NCI-H2029 (cell line): ENCODE measurements at places on chromosomes 3 and 15.

GRCh38 chr15:94792196-94792595, 560.8 kb downstream of the MCTP2 start:
- DNase-seq: no peak

GRCh38 chr3:195555110-195555509, 12.0 kb upstream of the PPP1R2 start:
- no peak for DNase-seq

DNA sequence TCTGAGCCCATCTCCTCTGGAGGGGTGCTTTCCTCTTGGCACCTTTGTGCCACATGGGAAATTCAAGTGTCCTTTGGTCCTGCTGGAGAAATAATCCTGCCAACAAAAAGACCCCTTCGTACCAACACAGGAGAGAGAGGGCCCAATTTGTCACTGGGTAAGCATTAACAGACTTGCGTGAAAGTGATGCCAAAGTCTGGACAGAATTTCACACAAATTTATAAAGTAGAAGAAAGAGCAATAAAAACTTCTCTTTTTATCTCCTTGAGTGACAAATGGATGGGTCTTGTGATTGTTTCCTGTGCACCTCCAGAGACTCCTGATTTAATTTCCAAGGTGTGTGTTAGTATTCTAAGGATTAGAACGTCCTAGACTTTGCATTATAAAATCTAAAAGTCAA, 14.9 kb downstream of the DPH3 start:
- DNase-seq: no peak

DNA sequence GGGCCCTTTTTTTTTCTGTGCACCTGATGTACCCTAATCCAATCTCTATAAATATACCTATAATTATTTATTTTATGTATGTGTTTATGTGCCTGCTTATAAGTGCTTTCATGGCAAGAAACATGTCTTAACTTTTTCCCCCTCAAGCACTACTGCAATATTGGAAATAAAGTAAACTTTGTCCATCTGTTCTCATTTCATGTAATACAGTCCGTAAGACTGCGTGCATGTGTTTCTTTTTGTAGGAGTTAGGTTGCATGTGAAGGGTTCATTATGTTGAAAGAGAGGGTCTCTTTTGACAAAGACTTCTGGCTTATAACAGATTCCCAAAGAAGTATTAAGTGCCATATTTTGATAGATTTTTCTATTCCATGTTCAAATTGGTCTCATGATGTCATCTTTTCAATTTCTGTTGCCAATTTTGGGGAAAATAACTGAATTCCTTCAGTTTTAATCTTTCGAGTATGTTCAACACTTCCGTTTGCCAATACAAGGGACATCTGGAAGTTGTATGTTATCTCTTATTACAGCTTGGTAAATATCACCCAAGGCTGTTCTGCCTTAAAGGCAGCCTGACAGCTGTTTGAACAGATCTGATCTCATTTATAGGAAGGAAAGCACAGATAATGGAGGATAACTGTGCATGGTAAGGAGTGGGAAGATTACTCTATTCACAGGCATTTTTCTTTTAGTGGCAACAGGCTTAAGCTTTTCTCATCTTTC, 273.1 kb upstream of the SGO1 start:
- no peak for DNase-seq

DNA sequence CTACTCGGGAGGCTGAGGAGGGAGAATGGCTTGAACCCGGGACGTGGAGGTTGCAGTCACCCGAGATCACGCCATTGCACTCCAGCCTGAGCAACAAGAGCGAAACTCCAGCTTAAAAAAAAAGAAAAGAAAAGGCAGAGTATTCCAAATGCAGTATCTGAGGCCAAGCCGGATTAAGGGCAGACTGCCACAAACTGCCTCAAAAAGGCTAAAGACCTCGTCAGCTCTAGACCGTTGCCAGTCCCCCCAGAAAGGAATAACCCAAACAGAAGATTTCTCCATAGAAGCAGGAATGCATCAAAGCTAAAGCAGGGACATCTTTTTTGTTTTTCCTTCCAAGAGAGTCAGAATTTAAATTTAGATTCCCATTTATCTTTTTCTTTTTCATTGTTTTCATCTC, 72.9 kb downstream of the TM4SF4 start:
- no peak for DNase-seq

DNA sequence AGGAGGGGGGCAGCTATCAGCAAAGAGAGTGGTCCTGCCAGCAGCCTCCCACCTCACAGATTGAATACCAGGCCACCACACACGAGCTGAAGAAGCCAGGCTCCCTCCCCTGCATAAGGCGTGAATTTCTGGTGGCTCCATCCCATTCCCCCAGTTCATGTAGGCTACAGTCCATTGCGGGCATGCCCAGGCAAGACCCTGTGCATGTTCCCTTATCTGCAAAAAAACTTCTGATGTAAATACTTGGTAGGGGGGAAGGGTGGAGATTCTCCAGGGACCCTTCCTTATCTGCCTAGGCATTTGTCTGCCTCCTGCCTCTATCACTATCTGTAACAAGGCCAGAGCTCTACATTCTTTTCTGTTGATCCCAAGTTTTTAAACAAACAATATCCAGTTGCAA, 27.6 kb upstream of the UBP1 start:
- no peak for DNase-seq

DNA sequence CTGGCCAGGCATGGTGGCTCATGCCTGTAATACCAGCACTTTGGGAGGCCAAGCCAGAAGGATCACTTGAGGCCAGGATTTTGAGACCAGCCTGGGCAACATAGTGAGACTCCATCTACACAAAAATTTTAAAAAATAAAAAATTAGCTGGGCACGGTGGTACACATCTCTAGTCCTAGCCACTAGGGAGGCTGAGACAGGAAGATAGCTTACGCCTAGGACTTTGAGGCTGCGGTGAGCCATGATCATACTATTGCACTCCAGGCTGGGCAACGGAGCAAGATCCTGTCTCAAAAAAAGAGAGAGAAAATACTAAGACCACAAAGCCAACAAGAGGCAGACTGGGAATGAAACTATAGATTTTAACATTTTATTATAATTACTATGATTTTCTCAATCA, 4.1 kb downstream of the MB21D2 start:
- DNase-seq: no peak

DNA sequence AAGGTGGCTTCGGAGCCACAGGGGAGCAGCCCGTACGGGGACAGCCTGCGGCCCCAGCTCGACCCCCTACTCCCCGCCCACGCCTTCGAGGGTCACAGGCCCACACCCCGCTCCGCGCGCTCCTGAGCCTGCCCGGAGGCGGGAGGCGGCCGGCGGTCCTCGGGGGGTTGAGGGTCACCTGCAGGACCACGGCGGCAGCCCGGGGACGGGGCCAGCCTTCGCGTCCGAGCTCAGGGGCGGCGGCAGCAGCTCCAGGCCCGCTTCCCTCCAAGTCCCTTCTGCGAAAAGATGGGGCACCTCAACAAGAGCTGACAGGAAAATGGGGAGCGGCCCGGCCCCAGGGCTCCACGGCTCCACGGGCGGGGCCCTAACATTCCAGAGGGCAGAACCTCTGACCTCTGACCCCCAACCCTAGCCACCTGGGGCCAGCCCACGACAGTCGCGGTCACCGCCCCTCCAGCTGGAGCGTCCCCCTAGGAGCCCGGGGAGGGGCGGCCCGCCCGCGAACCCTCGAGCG, 428 bp downstream of the LYSMD4 start:
- DNase-seq: no peak

- DNase-seq: no peak
Observed at GRCh38 chr3:152623286-152623911, 211.5 kb upstream of the P2RY1 start.

- no peak for DNase-seq
Observed at GRCh38 chr3:21269882-21270281, 481.1 kb downstream of the ZNF385D start.

DNA sequence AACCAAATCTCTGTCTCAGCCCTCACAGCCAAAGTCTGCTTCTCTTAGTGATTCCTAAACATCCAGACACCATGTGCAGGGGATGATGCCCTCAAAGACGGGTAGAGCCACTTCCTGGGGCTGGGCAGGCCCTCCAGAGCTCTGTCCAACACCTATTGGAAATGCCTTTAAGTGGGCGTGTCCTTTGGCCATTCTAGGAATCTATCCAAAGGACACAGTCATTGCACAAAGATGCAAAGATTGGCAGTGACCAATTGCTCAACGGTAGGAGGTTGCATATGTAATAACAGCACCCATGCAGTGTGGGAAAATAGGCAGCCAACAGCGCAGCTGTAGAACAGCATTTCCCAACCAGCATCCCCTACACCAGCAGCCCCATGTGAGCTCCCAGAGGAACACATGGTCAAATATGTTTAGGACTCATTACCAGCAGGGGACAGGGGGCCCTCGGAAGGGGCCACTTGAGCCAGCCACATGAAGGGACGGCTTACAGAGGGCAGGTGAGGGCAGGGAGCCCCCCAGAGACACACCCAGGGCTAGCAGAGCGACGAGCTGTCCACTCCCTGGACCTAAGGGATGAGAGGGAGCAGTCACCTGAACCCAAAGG, 142.8 kb upstream of the IQSEC1 start:
- DNase-seq: no peak

DNA sequence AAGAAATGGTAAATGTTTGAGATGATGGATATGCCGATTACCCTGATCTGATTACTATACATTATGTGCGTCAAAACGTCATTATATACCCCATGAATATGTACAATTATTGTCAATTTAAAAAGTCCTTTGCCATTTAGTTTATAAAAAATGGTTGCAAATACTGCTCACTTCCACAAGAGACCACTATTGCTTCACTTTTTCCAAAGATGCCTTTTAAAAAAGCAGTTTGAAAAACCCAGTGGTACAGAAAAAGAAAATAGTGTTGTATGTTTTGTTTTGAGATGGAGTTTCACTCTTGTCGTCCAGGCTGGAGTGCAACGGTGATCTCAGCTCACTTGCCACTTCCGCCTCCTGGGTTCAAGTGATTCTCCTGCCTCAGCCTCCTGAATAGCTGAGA, 39.3 kb downstream of the EDEM1 start:
- peak; percentile 22 for DNase-seq

- DNase-seq: peak; percentile 1
Observed at GRCh38 chr3:165259541-165260193, 63.5 kb upstream of the SLITRK3 start.

- DNase-seq: no peak
Observed at GRCh38 chr3:108947855-108948254, 5.8 kb downstream of the GUCA1C start.

DNA sequence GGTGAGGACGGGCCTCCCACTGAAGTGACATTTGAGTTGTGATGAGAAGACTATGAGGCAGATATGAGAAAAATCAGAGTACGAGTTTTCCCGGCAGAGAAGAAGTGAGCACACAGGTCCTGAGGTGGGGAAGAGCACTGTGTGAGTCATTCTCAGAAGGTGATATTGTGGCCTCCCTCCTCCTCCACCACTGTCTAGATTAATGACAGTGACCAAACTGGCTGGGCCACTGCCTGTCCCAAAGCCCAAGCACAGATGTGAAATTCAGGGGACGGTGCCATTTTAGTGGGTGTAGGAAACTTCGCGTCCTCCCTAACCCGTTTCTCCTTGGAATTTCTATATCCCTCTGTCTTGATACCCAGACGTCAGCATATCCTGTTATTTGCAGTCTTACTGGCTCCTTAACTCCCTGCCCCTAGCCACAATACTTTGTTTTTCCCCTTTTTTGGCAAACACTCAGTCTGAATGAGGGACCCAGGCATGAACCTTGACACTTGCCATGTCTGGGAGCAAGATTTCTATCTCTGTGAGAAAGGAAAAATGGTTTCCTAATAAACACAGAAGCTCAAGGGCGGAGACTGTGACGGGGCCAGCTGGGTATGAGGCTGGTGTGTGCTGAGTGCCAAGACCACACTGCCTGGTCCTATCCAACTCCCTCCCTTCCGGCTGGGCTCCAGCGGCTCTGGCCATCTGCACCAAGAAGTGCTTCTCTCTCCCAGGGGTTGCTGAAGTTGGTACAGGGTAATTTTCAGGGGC, 15.2 kb downstream of the PRICKLE2 start:
- DNase-seq: no peak

DNA sequence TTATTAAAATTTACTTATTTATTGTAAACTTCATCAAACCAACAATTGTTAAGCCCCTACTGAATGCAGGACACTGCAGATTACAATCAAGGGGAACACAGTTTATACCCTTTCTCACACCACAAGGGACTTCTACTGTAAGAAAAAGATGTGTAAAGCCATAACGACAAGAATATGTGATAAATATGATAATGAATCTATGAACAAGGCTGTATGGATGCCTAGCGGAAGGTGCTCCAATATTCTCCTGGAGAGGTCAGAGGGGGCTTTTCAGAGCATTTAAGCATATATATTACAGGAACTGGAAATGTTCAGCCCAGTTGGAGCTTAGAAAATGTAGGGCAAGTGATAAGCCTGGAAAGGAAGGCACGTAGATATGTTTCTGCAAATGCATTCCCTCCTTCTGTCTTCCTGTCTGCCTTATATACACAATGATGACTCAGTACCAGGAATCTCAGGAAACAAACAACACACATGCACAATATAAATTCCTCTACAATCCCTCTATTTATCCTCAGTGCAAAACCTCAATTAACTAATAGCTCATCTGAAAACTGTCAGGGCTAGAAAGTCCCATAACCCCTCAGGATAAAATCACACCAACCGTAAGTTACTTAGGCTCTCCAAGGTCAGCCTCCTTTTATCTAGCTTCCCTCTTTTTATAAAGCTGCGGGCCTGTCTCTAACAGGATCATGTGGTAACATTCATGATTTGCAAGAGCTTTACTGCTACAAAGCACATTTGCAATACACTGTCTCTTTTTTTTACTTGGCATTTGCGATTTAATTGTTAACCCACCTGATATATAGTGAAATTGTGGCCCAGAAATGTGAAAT, 393.1 kb downstream of the LPP start:
- no peak for DNase-seq

DNA sequence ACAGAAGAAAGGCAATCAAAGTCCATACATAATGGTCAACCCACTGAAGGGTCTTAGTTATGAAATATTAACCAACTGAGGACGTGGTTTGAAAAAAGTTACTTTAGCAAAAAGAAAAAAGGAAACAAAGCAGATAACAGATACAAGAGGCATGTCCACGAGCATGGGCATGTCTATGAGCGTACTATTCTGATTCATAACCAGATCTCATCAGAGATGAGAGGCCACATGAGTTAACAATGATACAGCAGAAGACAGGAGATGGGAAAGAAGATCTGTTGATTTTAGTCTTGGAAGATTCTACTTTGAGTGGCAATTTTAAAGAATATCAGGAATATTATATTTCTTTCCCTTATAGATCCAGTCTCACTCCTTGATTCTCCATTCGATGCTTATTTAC, 262.9 kb upstream of the SLITRK3 start:
- DNase-seq: no peak

- no peak for DNase-seq
Observed at GRCh38 chr3:78314327-78314726, 1274.4 kb downstream of the ROBO2 start.

DNA sequence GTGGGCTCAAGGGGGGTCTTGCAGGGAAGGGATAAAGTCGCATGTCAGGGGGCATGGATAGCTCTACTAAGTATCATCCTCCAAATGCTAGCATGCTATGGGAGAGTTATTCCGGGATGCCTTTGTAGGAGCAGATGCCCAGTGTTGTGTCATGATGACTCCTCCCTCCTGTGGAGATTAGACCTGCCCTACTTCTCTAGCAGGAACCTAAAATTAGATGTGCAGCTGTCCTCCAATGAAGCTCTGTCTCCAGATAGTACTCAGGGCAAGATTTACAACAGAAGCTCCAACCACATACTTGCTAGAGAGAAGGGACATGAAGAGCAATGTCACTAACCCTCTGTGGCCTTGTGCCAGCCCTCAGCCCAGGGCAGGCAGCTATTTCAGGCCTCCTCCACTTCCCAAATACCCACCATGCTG, 82.5 kb downstream of the AGBL1 start:
- no peak for DNase-seq

GRCh38 chr3:106728315-106729098, 648.7 kb upstream of the CCDC54 start:
- no peak for DNase-seq
